ENCODE measurements at places on chromosomes 13 and 19. TPM values are rescaled to one million over a fixed set of nuclear protein-coding genes. Genes with fewer than 3 reads are reported as not detected.
A peak's percentile ranks its signal among the peaks of the same experiment; 100 is the strongest.

GRCh38 chr13:97212004-97212403 is 10.1 kb upstream of the MBNL2 start:
- no peaks in the 10 kb centered on the region for H3K36me3 ChIP-seq
- no peak for DNase-seq
- H3K4me1 ChIP-seq: peaks cover 4% of the 10 kb centered on the region
- H3K4me3 ChIP-seq: no peak overlapping the region
- no peak overlapping the region for H3K27ac ChIP-seq

DNA sequence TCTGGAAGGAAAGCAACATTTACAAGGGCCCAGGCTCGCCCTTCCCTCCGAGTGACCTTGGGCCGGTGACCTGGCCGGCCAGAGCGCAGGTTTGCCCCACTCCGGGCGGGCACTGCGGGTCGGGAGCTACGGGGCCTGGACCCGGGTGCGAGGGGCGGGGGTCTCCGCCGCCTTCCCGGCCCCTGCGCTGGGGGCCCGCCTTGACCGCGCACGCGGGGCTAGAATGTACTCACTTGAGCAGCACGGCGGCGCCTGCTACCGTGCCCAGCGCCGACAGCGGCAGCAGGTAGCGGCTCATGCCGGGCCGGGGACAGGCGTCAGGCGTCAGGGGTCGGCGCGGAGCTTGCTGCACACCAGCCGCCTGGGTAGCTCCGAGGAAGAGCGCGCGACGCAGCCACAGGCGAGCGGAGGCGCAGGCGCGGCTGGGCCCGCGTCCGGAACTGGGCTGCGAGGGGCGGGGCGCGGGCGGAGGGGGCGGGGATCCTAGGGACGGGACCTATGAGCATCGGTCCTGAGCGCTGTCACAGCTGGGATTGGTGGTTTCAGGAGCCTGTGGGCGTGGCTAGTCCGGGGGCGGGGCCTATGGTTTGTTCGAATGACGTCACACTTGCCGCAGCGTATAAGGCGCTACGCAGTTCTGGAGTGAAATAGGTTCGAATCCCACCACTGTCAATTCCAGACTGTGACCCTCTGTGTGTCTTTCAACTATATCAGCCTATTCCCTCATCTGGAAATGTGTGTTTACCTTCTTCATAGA is at the start of gene RDH13:
Gene RDH13, minus strand, starts transcription at position 414 of the 757 bp plus-strand sequence. Its CDS starts 116 bp downstream, at position 298.
- peak within 1 kb of the TSS; percentile 52 for H3K27ac ChIP-seq
- peaks cover 5% of the 10 kb centered on the region for H3K4me1 ChIP-seq
- H3K36me3 ChIP-seq: peaks cover under 1% of the 10 kb centered on the region
- DNase-seq: peak; percentile 76
- H3K27me3 ChIP-seq: peaks cover 14% of the 10 kb centered on the region

Gene RFPL4A
- not detected for polyA plus RNA-seq

Gene CEACAM5
- polyA plus RNA-seq: not detected

Gene MCEMP1
- polyA plus RNA-seq: not detected

Gene CBARP
- 2.8 TPM for polyA plus RNA-seq

Gene ZNF490
- 3.2 TPM for polyA plus RNA-seq

GRCh38 chr19:42059196-42059595 is 10.8 kb downstream of the GRIK5 start:
- H3K27me3 ChIP-seq: no peaks in the 10 kb centered on the region
- DNase-seq: no peak
- no peaks in the 10 kb centered on the region for H3K36me3 ChIP-seq
- no peaks in the 10 kb centered on the region for H3K4me1 ChIP-seq
- H3K4me3 ChIP-seq: no peak overlapping the region
- no peak overlapping the region for H3K27ac ChIP-seq
